ENCODE measurements at places on chromosomes 6 and 20. TPM values are rescaled to one million over a fixed set of nuclear protein-coding genes. Genes with fewer than 3 reads are reported as not detected.

- DNase-seq, result no peak
Observed at GRCh38 chr20:37892001-37892400, 10.9 kb upstream of the VSTM2L start.

GRCh38 chr6:38555606-38556005, 84.1 kb downstream of the BTBD9 start:
- no peak for DNase-seq

- DNase-seq, result no peak
Observed at GRCh38 chr6:157410045-157410444, 29.1 kb downstream of the ZDHHC14 start.

- no peak for DNase-seq
Observed at GRCh38 chr6:100126790-100127484, 132.9 kb upstream of the MCHR2 start.

- peak; percentile 87 for DNase-seq
Observed at GRCh38 chr6:32244946-32245398, 21.1 kb upstream of the NOTCH4 start.

DNA sequence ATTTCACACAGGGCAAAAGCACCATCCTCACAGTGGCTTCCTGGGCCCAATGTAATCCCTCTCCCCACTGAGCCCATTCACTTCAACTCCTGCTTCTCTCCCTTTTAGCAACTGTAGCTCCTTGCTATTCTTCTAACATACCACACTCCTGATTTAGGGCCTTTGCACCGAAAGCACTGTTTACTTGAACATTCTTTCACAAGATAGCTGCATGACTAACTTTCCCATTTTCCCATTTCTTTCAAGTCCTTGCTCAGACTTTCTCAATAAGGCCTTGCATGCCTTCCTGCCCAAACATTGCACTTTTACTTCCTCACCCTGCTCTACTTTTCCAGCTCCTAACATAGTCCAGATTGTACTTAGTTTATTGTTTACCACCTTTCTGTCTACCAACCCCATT, 73.0 kb downstream of the SHPRH start:
- DNase-seq, result no peak

DNA sequence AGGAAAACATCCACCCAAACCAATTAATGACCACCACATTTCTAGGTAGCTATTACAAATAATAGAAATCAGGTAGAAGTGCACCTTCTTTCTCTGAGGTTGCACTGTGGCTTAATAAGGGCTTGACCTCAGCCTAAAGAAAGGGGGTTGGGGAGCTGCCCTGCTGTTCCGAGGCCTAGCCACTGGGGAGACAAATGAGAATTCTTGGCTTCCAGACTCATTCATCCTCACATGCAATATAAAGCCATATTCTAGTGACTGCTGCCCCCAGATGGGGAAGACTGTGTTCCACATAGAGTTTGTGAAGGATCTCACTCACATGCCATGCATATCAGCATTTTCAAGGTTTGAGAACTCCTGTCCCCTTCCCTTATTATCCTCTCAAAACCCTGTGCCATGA, 22.9 kb downstream of the SAYSD1 start:
- DNase-seq, result no peak

GRCh38 chr20:1299522-1299921, 29.4 kb downstream of the SDCBP2 start:
- no peak for DNase-seq

DNA sequence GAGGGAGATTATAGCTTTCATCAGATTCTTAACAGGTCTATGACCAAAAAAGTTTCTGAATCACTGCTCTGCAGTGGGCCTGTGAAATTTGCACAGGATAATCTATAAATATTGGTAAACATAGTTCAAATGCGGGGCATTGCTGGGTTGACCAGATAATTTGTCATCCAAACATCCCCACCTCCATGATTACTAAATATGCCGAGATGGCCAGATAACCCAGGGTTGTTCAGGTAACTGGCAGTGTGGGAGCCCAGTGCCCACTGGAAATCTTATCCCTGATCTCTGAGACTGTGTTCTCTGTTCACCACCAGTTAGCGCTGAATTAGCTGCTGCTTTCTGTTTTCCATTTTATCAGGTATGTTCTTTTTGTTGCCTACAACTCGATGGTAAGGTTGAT, 21.4 kb downstream of the PTK7 start:
- no peak for DNase-seq

DNA sequence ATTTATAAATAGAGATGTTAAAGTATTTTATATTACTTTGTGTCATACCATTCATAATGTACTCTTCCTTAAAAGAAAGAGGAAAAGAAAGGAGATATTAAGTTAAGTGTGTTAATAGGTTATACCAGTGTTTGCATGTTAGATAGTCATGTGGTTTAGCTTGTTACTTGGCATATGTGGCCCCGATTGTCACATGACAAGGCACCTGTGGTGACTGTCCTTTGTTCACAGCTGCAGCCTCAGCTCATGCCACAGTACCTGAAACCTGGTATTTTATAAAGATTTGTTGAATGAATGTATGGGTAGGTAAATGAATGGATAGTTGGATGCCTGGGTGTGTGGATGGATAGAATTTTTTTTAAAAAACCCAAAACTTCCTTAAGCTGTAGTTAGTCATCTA, 306.1 kb upstream of the FLRT3 start:
- no peak for DNase-seq

DNA sequence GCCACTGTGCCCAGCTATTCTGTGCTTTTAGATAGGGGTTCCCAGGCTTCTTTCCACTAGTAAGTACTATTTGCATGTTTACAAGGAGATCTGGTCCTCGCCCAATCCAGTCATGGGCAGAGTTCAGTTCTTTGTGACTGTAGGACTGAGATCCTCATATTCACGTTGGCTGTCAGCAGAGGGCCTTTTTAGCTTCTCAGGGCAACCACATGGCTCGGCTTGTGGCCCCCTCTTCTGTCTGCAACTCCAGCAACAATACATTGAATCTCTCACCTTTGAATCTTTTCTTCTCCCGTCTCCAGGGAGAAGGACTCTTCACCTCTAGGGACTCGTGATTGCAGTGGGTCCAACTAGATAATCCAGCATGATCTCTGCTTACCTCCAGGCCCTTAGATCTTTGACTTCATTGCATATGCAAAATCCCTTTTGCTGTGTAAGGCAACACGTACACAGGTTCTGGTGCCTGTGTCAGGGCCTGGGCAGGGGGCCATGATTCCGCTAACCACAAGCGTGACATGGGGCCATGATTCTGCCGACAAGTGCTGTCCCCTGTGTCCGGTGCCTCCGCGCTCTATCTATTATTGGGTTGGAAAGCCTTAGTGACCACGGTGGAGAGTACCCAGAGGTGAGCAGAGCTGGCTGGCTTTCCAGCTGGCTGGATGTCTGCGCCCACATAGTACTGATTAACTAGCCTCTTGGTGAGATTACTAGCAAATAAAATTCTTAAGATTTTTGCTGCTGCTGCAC, 5.1 kb downstream of the CCR6 start:
- DNase-seq, result no peak

DNA sequence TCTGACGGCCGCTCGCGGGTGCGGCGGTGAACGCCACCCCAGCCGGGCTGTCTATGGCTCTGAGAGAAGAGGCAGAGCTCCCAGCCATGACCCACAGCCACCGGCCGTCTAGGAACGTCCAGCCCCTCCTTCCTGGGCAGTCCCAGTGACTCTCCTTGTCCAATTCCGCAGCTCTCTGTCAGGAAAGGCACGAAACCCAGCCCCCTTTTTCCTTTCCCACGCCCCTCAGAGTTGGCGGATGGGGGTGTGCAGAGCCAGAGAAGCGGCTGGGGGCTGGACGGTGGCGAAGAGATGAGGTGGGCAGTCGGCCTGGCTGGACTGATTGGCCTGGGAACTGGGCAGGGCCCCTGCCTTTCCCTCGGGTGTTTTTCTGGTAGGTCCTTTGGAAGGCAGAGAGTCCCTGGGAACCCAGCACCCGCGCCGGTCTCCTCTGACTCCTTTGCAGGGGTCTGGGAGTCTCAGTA, 1.5 kb downstream of the EBF4 start:
- no peak for DNase-seq

SNHG17 gene
- total RNA-seq, result 4.5 TPM

PXMP4 gene
- total RNA-seq, result 10.6 TPM

IL17A gene
- total RNA-seq, result not detected

TPD52L1 gene
- total RNA-seq, result 9.4 TPM

COL11A2 gene
- total RNA-seq, result 1.2 TPM
